T-helper 22 cell (primary cell): ENCODE measurements at places on chromosomes 5 and 9.

- no peak for DNase-seq
Measured at GRCh38 chr5:159184236-159184635, 25.1 kb downstream of the RNF145 start.

- no peak for DNase-seq
Measured at GRCh38 chr5:27947088-27947487, 908.7 kb upstream of the CDH9 start.

DNA sequence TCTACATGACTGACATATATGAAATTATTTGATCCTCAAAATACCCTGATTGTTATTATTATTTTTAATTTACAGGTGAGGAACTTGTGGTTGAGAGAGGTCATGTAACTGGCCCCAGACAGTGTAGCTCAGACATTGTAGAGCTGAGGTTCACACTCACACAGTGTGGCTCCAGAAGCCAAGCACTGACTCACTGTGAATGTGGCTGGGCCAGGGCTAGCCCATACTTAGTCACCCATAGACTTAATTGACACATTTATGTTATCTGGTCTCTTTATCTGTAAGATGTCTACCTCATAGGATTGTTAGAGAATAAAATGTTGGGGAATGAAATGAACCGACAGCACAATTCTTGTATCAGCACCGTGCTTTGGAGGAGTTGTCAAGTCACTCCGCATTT lies 24.9 kb upstream of the CCDC112 start:
- DNase-seq, result no peak

- no peak for DNase-seq
Measured at GRCh38 chr5:54936201-54936600, 49.2 kb downstream of the ESM1 start.

- DNase-seq, result no peak
Measured at GRCh38 chr9:87657893-87658292, 68.0 kb upstream of the CTSL start.

GRCh38 chr9:36911601-36912412 lies 122.3 kb downstream of the PAX5 start:
- DNase-seq, result no peak

DNA sequence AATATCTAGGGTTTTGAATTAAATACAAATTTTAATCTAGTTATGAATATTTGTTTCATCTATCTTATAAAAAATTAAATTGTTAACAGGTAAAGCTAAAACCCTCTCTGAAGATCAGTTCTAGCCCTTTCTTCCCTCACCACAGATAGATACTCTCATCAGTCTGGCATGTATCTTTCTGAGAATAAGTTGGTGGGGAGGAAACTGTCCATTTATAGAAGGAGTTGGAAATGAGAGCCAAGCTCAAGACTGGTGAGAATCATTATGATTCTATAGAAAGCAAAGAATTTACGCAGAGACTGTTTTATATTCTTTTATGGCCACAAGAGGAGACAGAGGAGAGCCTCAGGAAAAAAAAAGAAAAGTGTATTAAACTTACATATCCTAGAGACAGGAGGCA lies 59.0 kb downstream of the STARD4 start:
- DNase-seq, result no peak

DNA sequence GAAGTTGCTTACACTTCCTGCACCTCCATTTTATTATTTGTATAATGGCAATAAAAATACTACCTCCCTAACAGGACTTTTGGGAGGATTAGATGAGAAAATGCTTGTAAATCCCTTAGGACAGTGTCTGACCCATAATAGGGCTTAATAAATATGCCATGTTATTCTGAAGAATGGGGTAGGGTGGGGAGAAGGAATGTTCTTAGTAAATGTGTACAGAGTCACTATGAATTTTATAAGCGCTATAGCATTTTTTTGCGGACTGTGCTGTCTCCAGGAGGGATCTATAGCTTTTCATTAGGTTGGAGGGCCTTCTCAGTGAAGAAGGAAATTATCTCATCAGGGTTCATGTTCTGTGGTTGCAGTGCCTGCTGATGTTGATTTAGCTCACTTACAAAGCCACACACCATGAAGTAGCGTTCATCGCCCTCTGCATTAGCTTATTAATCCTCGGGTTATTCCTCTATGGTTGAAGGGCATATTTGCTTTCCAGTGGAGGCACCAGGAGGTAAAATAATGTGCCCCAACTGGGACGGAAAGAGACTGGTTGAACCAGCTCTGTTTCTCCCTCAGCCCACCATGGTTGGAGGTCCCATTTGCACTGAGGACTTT lies 497.1 kb downstream of the ARHGEF28 start:
- DNase-seq, result no peak

- DNase-seq, result no peak
Measured at GRCh38 chr5:154708846-154709245, 46.3 kb upstream of the LARP1 start.

- no peak for DNase-seq
Measured at GRCh38 chr9:137139468-137140150, 655 bp downstream of the GRIN1 start.

DNA sequence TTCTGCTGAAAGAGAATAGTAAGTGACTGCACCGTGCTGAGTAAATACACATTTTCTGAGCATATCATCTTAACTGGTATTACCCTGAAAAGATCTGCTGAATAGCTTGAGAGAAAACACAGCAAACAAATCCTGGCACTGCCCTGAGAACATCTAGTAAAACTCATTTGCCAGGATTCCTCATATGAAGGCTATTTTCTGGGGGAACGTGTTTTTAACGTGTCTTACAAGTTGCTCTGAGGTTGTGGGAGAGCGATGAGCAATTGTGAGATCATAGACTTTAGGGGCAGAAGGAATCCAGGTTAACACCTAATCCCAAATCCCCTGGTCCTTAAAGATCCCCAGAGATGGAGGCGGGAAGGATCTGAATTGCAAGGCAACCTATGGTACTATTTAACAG lies 331.9 kb upstream of the RFX3 start:
- DNase-seq, result no peak

DNA sequence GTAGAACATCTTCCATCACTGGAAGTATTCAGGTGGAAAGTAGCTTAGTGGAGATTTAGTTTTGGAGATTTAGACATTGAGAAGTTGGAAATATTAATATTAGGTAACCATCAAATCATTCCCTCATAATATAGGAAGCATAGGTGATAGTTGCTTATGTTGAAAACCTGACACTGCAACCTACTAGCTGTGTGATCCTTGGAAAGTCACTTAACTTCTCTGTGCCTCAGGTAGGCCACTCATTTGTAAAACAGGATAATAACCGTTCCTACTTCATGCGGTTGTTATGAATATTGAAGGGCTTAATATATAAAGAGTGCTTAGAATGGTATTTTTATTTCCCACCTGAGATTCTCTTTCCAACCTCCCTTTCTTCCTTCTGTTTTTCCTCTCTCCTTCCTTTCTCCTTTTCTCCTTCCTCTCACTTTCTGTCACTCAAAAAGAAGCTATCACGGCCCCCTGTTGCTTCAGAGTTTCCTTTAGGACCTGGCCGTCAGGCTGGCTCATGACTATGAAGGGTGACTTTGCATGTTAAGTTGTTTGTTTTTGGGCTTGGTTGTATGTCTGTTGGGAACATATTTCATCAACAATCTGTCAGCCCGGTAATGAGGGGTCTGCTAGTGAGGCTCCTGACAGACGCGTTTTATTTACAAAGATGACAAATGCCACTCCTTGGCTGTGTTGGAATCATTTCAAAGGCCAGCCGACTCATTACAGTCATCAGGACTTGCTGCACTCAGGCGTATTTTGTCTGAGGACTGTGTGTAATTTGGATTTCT lies 31.0 kb downstream of the DOCK2 start:
- DNase-seq, result no peak

GRCh38 chr9:113719919-113720318 lies 156.2 kb upstream of the ZNF618 start:
- no peak for DNase-seq

- DNase-seq, result no peak
Measured at GRCh38 chr9:19404283-19405075, 4.3 kb upstream of the ACER2 start.

GRCh38 chr5:112878101-112878500 lies 17.0 kb downstream of the SRP19 start:
- DNase-seq, result no peak

GRCh38 chr9:73059247-73059646 lies 92.4 kb upstream of the ANXA1 start:
- no peak for DNase-seq

DNA sequence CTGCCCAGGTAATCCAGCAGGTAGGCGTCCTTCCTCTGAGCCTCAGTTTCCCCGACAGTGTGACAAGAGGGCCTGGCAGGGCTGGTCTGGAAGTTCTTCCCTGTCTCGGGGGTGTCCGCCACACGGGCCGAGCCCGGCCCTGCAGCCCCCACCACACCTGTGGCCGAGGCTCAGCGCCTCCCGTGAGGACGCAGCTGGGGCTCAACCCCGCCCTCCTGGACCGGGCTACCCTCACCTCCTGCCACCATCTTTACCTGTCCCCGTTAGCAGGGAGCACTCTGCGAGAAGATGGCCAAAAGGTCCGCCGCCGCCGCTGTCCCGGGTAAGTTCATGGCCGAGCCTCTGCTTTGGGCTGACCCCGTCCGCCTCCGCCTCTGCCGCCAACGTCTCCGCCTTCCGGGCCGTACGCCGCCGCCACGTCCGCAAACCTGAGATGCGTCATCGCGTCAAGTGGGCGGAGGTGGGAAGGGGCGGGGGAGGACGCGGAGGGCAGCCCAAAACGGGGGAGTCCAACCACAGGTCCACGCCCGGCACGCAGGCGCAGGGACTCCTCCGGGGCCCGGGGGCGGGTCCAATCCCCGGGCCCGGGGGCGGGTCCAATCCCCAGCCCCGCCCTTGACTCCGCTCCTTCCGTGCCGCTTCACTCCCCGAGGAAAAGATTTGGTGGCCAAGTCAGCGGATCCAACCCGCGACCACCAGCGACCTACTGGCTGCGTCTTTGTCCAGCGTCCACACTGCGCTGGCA lies at the start of gene LYSMD3:
TSS of gene LYSMD3 (minus strand) at position 391 of the 745 bp plus-strand sequence. CDS start 4,295 bp downstream, outside the sequence.
- peak; percentile 96 for DNase-seq

DNA sequence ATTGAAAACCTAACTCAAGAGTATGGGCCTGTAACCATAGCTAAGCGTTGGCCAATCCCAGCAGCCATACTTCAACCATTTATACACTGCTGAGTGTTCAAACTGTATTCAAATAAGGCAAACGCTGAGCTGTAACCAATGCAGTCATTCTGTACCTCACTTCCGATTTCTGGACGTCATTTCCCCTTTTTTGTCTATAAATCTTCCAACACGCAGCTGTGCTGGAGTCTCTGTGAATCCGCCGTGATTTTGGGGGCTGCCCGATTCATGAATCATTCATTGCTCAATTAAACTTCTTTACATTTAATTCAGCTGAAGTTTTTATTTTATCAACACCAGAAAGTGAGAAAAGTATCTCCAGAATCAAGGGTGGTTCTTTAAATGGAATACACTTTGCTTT lies 31.7 kb downstream of the MTX3 start:
- DNase-seq, result no peak

GRCh38 chr5:73591102-73591695 lies 25.7 kb downstream of the UTP15 start:
- peak; percentile 7 for DNase-seq

- DNase-seq, result no peak
Measured at GRCh38 chr9:16964228-16964627, 93.8 kb upstream of the BNC2 start.

GRCh38 chr9:70147651-70148050 lies 104.0 kb downstream of the MAMDC2 start:
- DNase-seq, result no peak
